ENCODE measurements at places on chromosomes 6 and 20. TPM values are rescaled to one million over a fixed set of nuclear protein-coding genes. Genes with fewer than 3 reads are reported as not detected.

FAM83B gene
- total RNA-seq = not detected

LY6G5B gene
- total RNA-seq = 0.93 TPM

LAMA4 gene
- total RNA-seq = 278 TPM

SALL4 gene
- total RNA-seq = under 0.01 TPM

PRR3 gene
- total RNA-seq = 1.9 TPM

TREML1 gene
- not detected for total RNA-seq

C6orf163 gene
- total RNA-seq = 0.74 TPM

TGM2 gene
- 1,324 TPM for total RNA-seq

ULBP1 gene
- total RNA-seq = 0.94 TPM

PRDM1 gene
- total RNA-seq = 3.2 TPM

CST7 gene
- not detected for total RNA-seq

GPR63 gene
- under 0.01 TPM for total RNA-seq

C6orf52 gene
- not detected for total RNA-seq

ECT2L gene
- total RNA-seq = not detected

EPPIN gene
- not detected for total RNA-seq

BNIP5 gene
- not detected for total RNA-seq

ZC3H12D gene
- total RNA-seq = not detected

ANKS1A gene
- 12.6 TPM for total RNA-seq

EDN3 gene
- total RNA-seq = not detected

SPO11 gene
- not detected for total RNA-seq

PLG gene
- not detected for total RNA-seq

PRL gene
- total RNA-seq = not detected

CRISP3 gene
- total RNA-seq = not detected

SNTA1 gene
- total RNA-seq = 7.6 TPM

C6orf15 gene
- not detected for total RNA-seq

TAF8 gene
- 23.0 TPM for total RNA-seq

ANKRD6 gene
- 3.2 TPM for total RNA-seq
